Muscle of back (tissue), 13 donors: ENCODE measurements at places on chromosomes 2 and 18.

GRCh38 chr2:5412001-5412400, 280.2 kb upstream of the SOX11 start:
- peak; percentile 38 for DNase-seq

DNA sequence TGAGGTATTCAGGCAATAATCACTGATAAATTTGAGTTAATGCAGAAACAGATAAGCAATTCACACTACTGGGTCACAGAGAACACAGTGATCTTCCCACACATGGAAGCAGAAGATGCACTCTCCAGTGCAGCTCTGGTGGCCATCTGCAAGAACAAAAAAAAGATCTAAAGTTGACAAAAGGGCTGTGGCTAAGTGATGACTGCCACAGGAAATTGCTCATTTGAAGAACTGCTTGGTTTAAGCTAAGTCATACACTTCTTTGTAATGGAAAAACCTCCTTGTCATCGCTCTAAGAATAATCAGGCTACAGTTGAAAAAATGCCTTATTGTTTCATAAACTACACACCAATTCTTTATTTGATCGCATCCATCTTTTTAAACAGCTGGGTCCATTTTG, 115.1 kb downstream of the DTNB start:
- DNase-seq, result no peak

- no peak for DNase-seq
Measured at GRCh38 chr2:159555651-159556392, 60.5 kb downstream of the BAZ2B start.

- DNase-seq, result peak; percentile 36
Measured at GRCh38 chr2:189222468-189223105, 43.0 kb upstream of the COL5A2 start.
